AG09319 (cell line): ENCODE measurements at places on chromosomes 16 and 17.

GRCh38 chr17:66492561-66493005 lies 190.2 kb downstream of the PRKCA start:
- no peak for DNase-seq

GRCh38 chr17:80544655-80545498 lies at the start of gene RPTOR:
TSS of gene RPTOR (plus strand) at chr17:80544838. CDS start at chr17:80545630, 792 bp downstream.
- peak; percentile 59 for DNase-seq

GRCh38 chr16:86286991-86287663 lies 223.2 kb upstream of the FOXF1 start:
- no peak for DNase-seq

- no peak for DNase-seq
Observed at GRCh38 chr16:5175266-5175665, 77.7 kb upstream of the EEF2KMT start.

DNA sequence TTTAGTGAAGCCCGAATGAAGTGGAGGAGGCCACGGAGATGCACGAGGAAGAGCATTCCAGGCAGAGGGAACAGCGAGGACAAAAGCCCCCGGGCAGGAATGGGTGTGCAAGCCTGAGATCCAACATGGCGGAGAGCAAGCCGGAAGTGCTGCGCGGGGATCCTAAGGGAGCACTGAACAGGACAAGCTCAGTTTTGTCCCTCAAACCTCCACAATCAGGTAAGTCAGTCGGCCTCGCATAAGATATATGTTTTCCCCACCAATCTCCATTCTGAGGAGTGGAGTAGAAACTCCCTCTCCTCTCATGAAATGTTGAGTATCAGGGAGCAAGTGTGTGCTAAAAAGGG lies 32.9 kb upstream of the USP22 start:
- no peak for DNase-seq

DNA sequence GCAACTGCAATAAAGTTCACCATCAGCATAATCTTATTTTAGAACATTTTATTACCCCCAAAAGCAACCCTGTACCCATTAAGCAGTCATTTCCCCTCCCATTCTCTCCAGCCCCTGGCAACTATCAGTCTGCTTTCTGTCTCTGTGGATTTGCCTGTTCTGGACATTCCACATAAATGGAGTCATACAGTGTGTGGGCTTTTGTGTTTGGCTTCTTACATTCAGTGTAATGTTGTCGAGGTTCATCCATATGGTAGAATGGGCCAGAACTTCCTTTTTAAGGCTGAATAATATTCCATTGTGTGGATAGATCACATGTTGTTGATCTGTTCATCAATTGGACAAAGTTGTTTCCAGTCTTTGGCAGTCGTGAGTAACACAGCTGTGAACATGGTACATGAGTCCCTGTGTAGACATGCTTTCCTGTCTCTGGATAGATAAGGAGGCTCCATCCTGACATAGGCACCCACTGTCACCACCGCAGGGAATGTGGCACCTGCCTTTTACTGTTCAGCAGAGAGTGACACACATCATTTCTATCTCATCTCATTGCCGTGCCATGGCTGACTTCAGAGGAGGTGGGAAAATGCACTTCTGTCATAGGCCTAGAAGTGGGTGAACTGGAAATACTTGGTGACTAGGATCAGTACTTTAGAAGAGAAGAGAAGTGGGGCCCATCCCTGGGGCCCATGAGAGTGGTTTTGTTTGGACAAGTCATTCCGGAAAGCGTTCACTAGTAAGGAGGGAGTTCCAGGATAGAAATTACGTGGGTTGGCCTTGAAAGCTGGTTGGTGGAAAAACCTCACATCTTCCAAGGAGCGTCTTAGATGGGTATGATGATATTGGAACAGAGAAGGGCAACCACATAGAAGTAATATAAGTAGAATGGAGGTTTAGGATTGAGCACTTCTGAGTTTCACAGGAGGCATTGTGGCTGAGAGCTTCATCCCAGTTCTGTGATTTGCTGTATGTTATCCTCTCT lies 25.8 kb downstream of the EPN2 start:
- no peak for DNase-seq

DNA sequence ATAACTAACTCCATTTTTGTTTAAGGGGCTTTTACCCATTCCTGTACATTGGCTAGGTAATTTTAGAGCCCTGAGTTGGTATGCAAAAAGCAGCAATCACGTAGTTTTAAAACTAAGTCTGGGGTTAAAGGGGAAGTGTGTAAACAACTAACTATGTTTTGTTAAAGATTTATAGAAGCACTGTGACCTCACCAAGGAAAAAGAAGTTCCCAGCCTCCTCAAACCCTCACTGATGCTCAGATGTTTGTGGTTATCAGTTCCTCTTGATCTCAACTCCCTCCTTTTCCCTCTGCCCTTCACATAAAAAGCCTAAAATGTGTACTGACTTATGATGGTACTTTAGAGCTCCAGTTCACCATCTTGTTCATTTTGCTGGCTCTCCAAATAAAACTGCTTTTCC lies 119.9 kb upstream of the IRX6 start:
- DNase-seq = no peak

GRCh38 chr17:55986817-55987216 lies 166.5 kb upstream of the ANKFN1 start:
- no peak for DNase-seq

DNA sequence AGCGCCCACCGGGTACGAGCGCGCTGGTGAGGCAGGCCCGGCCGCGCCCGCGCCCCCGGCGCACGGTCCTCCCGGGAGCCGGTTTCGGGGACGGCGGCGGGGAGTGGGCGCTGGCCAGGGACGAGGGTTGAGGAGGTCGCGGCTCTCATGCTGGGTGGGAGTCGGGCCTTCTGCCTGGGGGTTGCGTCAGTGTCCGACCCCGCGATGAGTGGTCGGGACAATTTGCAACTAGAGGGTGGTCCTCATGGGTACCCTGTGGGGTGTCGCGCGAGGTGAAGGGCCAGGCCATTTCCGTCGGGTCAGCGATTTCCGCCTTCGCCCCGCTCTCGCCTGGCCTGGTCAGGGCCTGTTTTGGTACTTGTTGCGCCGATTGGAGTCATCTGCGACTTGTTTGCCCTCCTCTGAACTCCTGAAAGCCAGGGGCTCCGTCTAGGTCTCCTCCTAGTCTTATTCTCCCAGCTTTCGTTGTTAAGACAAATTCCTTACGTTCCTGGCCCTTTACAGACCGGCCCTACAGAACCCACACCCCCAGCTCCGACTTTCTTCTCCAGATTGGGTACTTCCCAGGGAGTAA lies 14.9 kb downstream of the NAA60 start:
- DNase-seq = no peak

DNA sequence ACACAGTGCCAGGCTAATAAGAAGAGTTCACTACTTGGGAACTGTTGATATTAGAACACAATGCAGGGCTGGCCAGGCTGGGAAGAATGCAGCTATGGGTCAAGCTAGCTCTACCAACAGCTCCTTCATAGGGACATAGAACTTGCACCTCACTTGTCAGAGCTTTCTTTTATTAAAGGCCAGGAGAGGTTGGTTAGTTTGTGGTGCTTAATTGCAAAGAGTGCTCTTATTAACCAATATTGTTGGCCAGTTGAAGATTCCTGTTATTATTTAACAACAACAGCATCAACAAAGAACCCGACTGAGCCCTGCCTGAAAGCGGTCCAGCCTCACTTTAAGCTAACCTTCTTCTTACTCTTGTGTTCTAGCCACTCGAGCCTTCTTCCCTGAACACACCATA lies 43.4 kb upstream of the ANKFN1 start:
- no peak for DNase-seq

- no peak for DNase-seq
Observed at GRCh38 chr16:46727184-46727583, 21.0 kb downstream of the MYLK3 start.

DNA sequence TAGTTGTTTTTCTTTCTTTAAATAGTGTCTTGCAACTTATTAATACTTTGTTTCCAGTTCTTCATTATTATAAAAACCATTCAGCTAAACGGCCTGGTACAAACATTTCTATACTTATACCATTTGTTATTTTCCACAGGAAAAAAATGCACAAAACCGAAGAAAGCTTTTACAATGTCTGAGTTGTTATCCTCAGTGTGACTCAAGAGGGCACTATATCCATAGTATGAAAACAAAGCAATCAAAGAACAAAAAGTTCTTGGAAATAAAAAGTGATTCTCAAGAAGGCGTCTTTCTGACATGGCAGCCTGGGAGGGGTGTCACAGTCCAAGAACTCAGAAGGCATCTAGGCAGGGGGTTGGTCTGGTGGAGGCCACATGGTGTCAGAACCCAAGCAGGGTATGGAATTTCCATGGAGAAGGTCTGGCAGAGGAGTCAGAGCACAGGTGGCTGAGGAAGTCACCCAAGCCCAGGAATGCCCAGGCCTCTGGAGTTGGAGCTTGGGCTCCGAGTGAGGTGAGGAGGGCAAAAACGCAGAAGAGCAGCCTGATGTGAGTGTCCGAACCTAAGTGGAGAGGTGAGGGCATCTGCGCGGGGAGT lies 70.9 kb upstream of the ATP2A3 start:
- no peak for DNase-seq

DNA sequence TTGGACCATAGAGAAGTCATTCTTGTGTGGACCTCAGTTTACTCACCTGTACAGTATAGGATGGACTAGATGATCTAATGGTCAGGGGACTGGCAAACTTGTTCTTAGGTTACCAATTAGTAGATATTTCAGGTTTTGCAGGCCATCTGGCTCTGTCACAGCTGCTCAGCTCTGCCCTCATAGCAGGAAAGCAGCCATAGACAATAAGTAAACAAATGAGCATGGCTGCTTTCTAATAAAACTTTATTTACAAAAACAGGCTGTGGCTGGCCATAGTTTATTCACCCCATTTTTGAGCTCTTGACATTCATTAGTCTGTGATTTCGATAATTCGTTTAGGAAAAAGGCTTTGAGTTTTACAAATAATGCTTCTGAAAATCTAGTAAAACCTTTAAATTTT lies 12.7 kb downstream of the BPTF start:
- no peak for DNase-seq

DNA sequence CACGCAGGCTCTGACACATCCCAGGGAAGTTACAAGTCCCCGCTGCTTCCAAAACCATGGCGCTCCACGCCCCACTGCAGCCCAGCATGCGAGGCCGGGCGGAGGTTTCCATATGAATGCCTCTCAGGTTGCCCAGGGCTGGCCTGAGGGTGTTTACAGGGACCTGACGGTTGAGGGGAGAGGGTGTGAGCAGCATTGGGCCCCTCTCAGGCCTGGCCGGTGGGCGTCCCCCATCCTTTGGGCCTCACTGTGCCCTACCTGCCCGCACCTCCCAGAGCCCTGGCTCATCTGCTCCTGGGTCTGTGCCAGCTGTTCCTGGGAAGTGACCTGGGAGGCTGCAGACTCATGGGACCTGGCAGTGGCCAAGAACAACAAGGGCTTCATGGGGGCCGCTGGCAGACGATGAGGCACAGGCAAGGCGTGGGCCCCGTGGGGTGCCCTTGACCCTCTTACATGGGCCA lies 173.5 kb downstream of the C16orf95 start:
- no peak for DNase-seq

DNA sequence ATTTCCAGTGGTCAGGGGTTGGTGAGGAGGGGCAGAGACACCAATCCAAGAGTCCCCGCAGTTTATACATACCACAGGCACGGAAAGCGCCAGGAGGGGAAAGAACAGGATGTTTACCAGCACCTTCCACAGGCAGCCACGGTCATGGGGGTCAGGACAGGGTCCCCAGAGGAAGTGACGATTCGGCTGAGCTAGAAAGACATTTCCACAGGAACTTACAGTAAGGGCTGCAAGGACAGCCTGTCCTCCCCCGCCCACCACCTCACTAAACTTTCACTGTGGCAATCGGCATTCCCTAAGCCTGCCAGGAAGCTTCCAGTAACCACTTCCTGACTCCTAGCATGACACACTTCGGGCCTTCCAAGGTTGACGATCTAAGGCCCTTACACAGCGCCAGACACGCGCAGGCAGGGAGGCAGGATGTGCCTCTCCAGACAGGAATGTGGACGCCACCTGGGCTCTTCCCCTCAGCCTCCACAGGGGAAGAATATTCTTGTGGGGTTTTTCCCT lies 1.2 kb upstream of the MT2A start:
- DNase-seq = peak; percentile 90

DNA sequence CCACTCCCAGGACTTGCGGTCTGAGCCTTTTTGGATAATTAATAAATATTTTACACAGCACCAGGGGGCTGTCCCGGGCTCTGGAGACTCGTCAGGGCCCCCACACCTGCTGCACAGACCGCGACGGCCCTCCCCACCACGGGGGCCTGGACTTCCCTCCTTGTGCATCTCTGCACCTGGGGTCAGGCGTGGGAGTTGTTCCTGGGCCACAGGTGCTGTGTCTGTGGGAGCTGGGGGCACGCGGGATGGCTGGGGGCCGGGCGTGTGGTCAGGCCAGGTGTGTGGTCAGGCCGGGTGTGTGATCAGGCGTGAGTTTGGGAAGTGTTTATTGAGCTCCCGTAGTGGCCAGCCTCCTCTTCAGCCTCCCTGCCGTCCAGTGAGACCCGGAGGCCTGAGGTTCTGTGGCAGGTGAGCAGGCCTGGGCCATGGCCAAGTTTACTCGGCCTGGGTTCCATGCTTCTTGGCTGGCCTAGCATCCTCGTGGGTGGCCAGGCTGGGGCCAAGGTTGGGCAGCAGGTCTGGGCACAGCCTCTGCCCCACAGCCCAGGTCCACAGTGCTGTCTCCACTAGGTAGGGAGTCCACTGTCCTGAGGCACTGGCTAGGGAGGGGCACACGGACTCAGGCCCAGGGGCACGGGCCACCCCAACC lies 1.9 kb upstream of the STUB1 start:
- DNase-seq = no peak

- DNase-seq = no peak
Observed at GRCh38 chr17:49588312-49588711, 12.6 kb downstream of the NXPH3 start.

- DNase-seq = no peak
Observed at GRCh38 chr16:80142940-80143339, 397.9 kb upstream of the DYNLRB2 start.
